ENCODE measurements at places on chromosomes 1 and 21.

GRCh38 chr1:17829579-17829978 lies 74.4 kb downstream of the ACTL8 start:
- no peak for DNase-seq

DNA sequence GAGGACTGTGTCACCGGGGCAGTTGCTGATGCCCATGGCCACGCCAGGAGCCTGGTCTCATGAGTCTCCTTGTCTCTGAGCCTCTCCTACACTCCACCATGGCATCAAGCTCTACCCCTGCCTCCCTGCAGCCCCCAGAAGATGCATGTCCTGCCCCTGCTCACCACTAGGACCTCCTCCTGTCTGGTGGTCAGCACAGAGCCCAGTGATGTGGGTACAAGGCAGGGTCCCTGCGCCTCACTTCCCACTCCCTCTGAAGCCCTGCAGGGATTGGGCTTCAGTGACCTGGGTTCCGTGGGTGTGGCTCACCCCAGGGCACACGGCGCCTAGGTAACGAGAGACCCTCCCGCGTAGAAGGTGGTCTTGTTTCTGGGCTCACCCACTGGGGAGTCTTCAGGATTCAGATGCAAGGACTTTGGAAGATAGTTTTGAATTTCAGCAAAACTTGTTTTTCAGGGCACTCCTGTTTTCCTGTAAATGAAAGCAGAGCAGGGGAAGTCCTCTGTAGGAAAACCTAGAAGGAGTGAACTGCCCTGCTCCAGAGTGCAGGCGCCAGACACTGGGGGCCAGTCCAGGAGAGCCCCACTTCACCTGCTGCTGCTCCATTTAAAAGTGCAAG lies 2.8 kb downstream of the COL18A1 start:
- no peak for DNase-seq

- DNase-seq: no peak
Measured at GRCh38 chr1:25821630-25822091, 1.9 kb downstream of the MTFR1L start.

GRCh38 chr1:205144751-205145150 lies 23.0 kb upstream of the RBBP5 start:
- no peak for DNase-seq

GRCh38 chr1:56132520-56132919 lies 446.8 kb downstream of the PLPP3 start:
- no peak for DNase-seq

Measured in stimulated activated CD4-positive, alpha-beta T cell treated with anti-CD3 and anti-CD28 coated beads, Interleukin-1b, Interleukin-23, amount 100 ng/mL, for 48 hours (primary cell).